ENCODE measurements at places on chromosomes 2 and 18.

DNA sequence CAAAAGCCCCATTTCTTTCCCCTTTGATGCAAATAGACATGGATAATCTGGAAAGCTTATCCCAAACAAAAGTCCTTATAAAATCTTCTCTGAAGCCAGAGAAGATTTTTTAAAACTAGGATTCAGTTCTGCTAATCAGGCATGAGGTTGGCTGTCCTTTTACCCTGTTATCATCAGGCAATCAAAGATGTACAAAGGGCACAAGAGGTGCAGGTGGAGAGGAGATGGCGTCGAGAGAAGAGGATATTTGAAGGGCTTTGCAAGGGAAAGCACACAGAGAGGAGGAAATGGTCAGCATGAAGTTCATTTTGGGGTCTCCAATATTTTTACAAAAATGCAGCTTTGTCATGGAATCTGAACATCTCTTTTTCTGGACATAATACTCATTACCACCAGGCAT lies 88.5 kb downstream of the KLF7 start:
- no peak for DNase-seq

GRCh38 chr18:25561918-25562317 lies 210.0 kb upstream of the ZNF521 start:
- DNase-seq, result peak; percentile 31

DNA sequence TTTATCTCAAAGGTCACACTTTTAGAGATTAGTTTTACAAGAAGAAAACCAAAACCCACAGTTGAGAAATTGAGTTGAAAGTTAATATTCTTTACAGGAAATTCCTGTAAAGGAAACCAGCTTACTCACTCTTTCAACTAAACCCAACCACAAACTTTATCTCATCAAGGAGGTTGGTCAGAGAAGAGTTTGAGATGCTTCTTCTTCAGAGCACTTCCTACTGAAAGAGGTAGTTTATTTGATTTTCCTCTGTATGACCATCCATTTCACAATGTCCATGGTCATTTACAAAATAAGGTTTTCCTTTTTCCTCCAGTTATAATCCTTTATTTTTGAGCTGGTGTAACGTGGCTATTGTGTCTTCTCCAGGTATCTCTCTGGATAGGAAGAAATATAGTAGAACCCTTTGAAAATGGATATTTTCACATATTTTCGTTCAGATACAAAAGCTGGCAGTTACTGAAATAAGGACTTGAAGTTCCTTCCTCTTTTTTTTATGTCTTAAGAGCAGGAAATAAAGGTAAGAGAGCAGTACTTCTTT lies 4.5 kb upstream of the IL18RAP start:
- peak; percentile 77 for DNase-seq

GRCh38 chr2:165161510-165161909 lies 42.3 kb downstream of the SCN3A start:
- DNase-seq, result no peak

DNA sequence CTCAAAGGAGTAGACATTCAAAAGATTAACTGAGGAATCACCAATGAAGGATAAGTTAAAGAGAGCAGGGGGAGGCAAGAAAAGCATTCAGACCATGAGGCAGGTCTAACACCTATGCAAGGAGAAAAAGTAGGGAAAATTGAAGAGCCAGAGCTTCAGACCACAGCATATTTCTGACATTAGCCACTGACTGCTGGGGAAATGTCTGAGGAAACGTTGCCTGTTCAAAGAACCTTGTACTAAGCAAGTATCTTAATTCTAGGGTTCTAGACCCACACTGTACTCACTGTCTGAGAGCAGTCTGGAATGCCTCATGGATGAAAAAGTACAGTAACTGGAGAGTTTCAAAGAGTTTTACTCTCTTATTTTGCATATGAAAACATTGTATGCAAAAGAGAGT lies 39.5 kb upstream of the TFPI start:
- DNase-seq, result no peak

GRCh38 chr18:72828601-72829000 lies 39.2 kb downstream of the NETO1 start:
- peak; percentile 36 for DNase-seq

DNA sequence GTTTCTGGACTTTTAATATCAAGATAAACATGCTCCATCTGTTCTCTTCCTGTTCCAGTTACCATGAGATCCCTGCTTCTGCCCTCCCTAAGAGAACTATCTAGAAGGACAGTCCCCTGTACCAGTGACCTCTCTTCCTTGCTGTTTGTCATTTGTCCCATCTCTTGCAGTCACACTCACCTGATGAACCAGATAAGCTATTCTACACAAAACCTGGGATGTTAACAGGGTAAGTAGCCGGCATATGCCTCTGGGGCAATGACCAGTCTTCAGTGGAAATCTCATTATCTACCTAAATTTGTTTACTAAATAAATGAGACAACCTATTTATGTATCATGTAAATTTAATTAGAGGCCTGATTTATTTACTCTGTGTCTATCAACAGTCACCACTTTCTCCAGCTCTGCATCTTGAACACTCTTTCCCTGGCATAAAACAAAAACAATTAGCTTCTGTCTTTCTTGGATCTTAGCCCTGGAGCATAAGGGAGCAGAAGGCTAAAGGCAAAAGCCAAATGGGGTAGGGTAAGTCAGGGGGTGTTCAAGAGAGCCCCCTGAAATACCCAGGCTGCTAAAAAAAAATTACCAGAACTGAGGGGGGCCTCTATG lies 337.7 kb downstream of the ALK start:
- DNase-seq, result no peak

GRCh38 chr18:28086670-28087552 lies 90.0 kb downstream of the CDH2 start:
- no peak for DNase-seq

DNA sequence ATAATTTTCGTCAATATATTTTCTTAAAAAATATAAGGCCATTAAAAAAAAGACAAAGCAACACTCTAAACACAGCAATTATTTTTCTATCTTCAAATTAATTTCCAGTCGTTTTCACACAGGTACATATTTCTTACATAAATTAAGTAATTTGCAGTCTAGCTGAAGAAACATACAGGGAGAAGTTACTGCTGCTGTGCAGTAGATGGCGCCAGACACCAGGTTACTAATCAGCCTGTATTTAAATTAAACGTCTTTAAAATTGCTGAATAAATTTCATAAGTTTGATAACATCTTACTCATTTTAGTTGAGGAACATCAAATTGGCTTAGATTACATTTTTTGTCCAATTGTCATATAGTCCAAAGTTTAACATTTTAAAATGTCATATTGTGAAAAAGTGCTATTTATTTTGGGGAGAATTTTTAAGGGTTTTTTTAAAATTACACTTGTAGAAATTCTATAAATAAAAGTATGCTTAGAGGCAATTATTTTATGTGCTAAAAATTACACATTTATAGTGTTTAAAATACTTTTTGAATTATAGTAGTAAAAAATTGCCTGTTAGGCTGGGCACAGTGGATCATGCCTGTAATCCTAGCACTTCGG lies 88.4 kb downstream of the PMAIP1 start:
- DNase-seq, result peak; percentile 43

DNA sequence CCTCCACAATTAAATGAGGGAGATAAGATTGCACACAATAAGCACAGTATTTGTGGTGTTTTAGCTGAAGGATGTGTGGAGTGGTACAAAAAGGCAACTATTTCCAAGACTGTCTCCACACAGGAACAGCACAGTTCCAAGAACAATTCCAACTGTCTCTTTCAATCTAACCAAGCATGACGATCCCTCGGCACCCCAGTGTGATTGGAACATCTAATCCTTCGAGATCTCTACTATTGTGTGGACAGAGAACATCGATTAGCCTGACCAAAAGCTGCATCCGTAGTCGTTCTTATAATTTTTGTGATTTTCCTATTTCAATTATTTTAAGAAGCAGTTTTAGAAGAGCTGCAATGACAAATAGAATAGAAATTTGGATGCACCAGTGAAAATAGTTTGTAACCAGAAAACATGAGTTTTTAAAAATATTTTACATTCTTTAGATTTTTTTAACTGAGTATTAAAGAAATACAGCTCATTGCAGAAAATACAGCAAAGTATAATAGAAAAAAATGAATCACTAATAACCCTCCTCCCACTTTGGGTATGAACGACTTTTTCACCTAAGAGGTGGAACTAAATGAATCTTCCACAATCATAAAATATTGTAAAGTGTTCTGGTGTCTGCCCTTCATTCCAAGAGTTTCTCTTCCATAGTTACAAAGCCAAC lies 76.4 kb upstream of the CABLES1 start:
- DNase-seq, result no peak

DNA sequence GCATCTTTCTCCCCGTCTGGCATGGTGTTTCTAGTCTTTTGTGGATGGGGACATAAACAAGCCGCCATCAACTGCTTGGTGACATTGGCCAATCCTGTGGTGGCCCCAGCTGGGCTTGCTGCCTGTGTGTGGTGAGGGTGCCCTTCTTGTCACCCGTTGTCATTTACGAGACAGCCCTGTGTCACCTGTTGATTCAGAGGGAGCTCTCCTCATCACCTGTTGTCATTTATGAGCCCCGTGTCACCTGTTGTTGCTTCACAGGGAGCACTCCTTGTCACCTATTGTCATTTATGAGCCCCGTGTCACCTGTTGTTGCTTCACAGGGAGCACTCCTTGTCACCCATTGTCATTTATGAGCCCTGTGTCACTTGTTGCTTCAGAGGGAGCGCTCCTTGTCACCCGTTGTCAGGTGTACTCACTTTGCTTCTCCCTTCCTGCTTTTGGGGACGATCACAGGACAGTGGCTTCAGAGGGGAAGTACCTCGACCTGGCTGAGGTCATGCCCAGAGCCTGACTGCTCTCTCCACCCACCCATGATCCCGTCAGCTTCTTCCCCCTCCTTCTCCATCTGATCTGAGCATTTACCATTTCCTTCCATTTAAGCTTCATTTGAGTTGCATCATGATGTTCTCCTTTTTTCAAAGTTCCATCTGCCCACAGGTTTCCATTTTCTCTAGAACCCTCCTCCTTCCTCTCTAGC lies 29.1 kb downstream of the HPCAL1 start:
- no peak for DNase-seq

GRCh38 chr18:35142275-35142615 lies 98.6 kb upstream of the ZNF397 start:
- DNase-seq, result no peak

- DNase-seq, result no peak
Observed at GRCh38 chr2:134320930-134321329, 67.1 kb downstream of the MGAT5 start.

DNA sequence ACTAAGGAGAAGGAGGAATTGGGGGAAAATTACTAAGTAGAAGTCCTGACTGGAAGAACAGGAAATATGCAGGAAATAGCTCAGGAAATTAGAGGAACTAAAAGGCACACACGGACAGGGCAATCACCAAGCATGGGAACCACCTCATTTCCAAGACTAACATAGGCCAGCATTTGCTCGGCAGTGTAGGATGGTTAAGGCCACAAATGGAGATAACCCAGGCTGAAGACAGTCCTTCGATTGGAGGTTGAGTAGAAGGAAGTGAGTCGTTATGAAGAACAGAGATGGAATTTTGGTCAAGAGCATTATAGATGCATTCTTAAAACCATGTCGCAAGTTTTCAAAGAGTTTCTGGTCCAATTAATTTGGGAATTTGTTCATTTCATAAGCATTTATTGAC lies 401.4 kb downstream of the ALK start:
- no peak for DNase-seq

DNA sequence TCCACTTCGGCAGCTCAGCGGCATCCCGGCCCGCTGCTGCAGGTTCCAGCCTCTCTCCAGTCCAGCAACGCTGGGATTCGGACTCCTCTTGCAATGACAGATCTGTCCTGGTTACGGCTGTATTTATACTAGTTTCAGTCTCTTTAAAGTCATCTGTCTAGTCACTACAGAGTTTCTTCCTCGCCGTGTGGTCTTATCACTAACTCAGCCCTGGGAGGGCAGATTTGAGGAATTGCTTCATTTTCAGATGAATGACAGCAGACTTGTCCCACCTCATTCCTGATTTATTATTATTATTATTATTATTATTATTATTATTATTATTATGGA lies 2.2 kb downstream of the KLHL29 start:
- no peak for DNase-seq

- no peak for DNase-seq
Observed at GRCh38 chr18:48026216-48026615, 95.8 kb upstream of the SMAD2 start.

- DNase-seq, result no peak
Observed at GRCh38 chr2:19350678-19351401, 7.6 kb downstream of the OSR1 start.

DNA sequence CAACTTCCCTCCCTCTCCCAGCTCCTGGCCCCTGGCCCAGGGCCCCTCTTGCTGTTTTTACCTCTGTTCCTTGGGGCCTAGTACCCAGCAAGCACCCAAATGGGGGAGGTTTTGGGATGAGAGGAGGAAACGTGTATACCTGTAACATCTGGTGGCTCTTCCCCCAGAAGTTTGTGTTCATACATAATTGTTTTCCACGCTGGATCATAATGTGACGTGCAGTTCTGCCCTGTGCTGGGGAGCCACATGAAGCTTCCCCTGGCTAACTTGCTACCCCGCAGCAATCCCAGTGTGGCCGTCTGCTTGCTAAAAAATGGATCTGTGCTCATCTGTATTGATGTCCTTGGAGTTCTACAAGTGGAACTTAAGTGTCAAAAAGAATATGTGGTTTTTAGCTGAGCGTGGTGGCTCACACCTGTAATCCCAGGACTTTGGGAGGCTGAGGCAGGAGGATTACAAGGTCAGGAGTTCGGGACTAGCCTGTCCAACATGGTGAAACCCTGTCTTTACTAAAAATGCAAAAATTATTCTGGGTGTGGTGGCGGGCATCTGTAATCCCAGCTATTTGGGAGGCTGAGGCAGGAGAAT lies 36.5 kb downstream of the ANO7 start:
- DNase-seq, result no peak

DNA sequence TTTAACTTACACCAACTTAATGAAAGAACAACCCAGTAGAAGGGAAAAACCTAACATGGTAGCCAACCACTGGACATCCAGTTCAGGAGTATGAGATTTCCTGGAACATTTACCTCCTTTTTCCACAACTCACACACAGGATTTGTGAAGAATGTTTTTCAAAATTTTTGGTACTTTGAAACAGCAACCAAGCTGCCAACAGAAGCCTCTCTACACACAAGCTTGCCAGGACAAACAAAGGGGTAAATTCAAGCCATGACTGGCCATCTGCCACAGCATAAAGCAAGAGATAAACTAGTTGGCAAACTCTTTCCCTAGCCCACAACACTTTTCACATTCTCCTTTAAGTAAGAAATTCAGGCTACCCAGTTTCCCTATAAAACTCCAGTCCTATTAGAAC lies 21.4 kb downstream of the MGAT4A start:
- DNase-seq, result no peak

DNA sequence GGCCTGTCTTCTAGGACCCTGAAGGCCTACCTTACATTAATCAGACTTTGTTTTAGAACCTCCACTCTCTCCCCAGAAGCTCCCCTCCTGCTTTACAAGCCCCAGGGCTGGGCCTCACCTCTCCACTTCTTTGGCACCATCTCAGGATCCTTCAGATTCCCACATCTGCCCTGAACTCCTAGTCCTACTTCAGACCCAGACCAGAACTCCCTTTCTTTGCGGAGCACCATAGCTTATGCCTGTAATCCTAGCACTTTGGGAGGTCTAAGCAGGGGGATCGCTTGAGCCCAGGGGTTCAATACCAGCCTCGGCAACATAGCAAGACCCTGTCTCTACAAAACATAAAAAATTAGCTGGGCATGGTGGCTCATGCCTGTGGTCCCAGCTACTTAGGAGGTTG lies 991 bp downstream of the CHCHD5 start:
- DNase-seq, result no peak

All from MM.1S (cell line).